Right ventricle myocardium inferior (tissue), 1 donor: ENCODE measurements at places on chromosomes 7 and 10. TPM values are rescaled to one million over a fixed set of nuclear protein-coding genes. Genes with fewer than 3 reads are reported as not detected.

The TMEM196 gene
- not detected for total RNA-seq

The HABP2 gene
- not detected for total RNA-seq

The MALRD1 gene
- total RNA-seq = 1.1 TPM

DNA sequence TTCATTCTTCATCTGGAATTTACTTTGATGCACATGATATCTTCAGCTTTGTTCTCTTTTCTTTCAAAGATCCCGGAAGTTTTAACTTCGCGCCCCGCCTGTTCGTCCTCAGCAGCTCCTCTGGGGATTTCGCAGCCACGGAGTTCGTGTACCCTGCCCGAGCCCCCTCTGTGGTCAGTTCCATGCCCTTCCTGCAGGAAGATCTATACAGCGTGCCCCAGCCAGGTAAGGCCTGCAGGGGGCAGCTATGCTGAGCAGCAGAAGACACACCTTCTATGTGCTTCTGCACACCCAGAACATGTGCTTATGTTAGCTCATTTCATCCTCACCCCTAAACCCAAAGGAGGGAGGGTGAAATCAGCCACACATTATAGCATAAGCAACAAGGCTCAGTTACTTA lies 79.7 kb upstream of the LYZL2 start:
- no peak for DNase-seq

The CLDN15 gene
- total RNA-seq = 2.5 TPM

GRCh38 chr7:50497068-50497642 lies 47.0 kb upstream of the FIGNL1 start:
- DNase-seq = no peak

The IRF5 gene
- total RNA-seq = 3.3 TPM

- DNase-seq = peak; percentile 86
Measured at GRCh38 chr10:102678842-102679289, 34.6 kb downstream of the TRIM8 start.

DNA sequence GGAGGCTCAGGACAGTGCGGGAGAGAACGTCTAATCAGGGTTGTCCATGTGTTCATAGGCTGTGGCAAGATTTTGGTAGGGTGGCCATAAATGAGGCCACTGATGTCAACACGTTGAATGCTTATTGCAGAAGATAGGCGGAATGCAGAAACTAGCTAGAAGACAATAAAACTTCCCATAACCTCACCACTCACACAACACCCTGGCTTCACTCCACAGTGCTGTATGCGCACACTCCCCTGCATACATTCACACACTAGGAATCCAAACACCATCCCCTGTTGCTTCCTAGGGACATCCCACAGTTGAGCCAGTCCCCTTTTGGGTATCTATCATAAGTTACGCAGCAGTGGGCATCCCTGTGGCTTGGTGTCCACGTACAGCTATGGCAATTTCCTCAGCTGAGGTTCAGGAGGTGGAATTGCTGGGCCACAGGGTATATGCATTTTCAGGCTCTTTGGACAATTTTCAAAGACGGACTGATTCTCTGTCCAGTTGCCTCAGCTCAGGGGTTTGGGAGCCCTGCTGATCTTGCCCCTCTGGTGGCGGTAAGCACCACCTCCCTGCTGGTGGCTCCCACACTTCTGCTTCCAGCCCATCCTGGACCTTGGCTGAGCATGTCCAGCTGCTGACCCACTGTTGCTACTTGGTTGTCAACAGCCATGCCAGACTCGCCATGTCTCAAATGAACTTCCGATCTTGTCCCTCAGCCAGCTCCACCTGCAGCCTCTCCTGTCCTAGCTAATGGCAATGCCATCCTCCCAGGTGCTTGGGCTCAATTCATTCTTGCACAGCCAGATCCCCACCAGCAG lies 36.4 kb downstream of the CDH23 start:
- no peak for DNase-seq

DNA sequence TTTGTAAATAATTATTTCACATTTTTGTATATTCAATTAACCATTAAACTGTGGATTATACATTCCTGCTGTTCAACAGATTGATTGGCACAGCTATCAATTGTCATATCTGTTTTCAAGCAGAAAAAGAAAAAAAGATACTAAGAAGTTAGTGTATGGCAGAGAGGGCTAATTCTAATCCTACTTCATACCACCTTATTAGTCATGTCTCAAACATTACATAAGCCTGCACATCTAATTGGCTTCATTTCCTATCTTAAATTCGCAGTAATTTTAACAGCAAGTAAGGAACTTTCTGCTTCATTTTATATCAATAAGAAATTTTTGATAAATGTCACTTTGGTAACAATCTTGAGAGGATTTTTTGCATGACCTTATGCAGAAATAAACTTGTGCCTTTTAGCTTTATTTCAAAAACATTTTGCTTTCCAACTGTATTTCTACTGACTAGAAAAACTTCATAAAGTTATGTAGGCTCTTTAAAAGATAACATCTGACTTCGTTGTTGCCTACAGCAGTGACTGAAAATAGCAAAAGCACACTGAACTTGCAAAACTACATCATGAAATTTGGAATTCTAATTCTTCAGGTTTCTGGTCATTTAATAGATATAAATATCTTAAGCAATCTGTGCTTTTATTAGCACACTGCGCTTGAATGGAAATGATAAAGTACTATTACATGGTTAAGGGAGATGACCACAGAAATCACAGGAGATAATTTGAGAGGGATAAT lies 111.5 kb downstream of the SEMA3C start:
- no peak for DNase-seq

GRCh38 chr7:132456418-132456817 lies 119.9 kb downstream of the PLXNA4 start:
- DNase-seq = no peak

DNA sequence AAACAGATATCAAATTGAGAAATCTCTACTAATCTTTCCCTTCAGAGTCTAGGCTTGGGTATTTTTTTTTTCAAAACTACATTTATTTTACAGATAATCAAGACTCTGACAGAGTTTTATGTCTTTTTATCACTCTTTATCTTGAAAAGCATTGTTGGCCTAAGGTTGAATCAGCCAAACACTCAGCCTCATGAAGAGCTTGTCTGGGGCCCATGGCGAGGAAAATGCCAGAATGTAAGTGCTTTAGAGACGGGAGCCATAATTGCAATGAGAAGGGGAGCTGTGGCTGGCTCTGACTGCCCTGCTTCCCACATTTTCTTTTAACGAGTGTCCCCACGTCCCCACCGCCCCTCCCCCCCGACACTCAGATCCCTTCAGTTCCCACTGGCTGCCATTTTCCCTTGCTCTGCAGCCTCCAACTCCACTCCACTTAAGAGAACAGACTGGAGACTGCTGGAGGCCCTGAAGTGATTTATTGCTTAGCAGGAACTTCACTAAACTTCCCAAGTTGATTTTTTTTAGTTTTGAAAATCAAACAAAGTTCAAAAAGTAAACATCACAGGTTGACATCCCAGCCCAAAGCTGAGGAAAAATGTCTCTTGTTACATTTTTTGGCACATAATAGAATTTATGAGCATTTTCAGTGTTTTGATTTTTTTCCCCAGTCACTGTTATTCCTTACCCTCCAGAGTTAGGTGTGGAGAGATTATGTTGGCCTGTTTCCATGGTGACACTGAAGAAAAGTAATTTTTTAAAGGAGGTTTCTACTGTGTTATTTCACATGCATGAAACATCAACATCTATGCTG lies 637.5 kb upstream of the GALNT17 start:
- no peak for DNase-seq

- DNase-seq = no peak
Measured at GRCh38 chr7:98753989-98754479, 115.8 kb downstream of the TMEM130 start.

The CHCHD1 gene
- 30.8 TPM for total RNA-seq

The TMEM139 gene
- 14.8 TPM for total RNA-seq

The AQP1 gene
- total RNA-seq = 284 TPM

- DNase-seq = no peak
Measured at GRCh38 chr7:108629651-108630400, 60.2 kb downstream of the DNAJB9 start.

The LIPF gene
- not detected for total RNA-seq

DNA sequence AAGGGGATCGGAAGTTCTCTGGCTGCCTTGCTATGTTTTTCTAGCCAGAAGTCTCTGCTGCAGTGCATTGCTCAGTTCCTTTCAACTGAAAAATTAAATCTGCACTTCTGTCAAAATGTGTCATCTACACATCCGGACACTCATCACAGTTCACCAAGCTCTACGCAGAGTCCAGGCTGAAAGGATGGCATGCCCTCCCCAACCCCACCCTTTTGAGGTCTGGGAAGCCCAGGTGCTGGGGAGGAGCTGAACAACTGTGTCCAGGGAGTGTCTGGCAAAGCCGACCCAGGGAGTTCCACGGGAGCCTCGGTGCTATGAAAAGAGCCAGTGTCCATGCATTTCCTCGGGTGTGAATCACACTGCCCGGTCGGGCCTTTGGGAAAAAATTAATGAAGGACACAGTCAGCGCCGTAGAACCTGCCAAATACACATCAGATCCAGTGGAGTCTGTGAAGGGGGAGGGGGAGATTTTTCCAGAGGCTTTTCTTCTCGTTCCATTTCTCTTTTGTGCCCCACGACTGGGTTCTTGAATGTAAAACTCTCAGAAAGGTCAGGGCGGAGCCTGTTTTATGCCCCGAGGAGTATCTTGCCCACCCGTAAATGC lies 757 bp upstream of the PALS2 start:
- DNase-seq = peak; percentile 61

GRCh38 chr7:1812509-1813393 lies 142.7 kb downstream of the ELFN1 start:
- no peak for DNase-seq

- DNase-seq = peak; percentile 92
Measured at GRCh38 chr10:42866115-42866995, 83.8 kb downstream of the BMS1 start.

- no peak for DNase-seq
Measured at GRCh38 chr10:100282907-100283306, 3.6 kb downstream of the BLOC1S2 start.

The ZNF92 gene
- total RNA-seq = 3.2 TPM

DNA sequence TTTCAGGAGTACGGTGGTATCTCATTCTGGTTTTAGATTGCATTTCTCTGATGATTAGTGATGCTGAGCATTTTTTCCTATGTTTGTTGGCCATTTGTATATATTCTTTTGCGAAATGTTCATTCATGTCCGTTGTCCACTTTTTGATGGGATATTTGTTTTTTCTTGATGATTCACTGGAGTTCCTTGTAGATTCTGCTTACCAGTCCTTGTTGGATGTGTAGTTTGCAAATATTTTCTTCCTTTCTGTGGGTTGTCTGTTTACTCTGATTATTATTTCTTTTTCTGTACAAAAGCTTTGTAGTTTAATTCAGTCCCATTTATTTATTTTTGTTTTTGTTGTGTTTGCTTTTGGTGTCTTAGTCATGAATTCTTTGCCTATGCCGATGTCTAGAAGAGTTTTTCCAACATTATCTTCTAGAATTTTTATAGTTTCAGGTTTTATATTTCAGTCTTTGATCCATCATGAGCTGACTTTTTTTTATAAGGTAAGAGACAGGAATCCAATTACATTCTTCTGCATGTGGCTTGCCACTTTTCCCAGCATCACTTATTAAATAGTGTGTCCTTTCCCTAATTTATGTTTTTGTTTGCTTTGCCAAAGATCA lies 320.5 kb downstream of the MAGI2 start:
- DNase-seq = no peak

DNA sequence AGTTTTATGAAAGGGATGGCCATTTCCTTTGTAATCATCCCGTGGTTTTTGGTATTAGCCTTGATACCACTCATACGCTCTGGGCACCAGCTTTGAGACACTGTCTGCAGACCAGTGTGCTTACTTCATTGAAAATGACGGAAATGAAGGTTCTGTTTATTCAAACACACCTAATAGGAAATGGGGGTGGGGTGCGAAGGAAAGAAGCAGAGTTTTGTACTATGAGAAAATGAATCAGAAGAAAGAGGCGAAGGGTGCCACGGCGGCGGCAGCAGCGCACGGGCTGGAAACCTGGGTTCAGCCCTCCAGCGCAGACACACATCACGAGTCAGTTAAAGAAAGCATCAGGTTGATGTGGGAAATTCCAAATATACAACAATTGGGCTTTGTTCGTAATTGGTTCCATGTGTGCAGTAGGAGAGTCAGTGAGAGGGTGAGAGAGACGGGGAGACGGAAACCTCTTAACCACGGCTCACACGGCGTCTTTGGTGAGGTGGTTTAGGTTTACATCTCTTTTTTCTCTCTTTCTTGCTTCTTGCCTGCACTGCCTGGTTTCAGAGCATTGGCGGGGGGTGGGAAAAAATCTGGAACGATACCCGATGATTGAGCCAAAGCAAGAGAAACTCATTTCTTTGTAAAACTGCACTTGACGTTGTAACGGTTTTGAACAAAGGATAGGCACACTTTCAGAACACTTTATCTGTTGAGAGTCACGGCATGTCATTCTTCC lies 321.2 kb downstream of the FRMD4A start:
- no peak for DNase-seq

- no peak for DNase-seq
Measured at GRCh38 chr10:50928190-50928552, 42.7 kb upstream of the A1CF start.

DNA sequence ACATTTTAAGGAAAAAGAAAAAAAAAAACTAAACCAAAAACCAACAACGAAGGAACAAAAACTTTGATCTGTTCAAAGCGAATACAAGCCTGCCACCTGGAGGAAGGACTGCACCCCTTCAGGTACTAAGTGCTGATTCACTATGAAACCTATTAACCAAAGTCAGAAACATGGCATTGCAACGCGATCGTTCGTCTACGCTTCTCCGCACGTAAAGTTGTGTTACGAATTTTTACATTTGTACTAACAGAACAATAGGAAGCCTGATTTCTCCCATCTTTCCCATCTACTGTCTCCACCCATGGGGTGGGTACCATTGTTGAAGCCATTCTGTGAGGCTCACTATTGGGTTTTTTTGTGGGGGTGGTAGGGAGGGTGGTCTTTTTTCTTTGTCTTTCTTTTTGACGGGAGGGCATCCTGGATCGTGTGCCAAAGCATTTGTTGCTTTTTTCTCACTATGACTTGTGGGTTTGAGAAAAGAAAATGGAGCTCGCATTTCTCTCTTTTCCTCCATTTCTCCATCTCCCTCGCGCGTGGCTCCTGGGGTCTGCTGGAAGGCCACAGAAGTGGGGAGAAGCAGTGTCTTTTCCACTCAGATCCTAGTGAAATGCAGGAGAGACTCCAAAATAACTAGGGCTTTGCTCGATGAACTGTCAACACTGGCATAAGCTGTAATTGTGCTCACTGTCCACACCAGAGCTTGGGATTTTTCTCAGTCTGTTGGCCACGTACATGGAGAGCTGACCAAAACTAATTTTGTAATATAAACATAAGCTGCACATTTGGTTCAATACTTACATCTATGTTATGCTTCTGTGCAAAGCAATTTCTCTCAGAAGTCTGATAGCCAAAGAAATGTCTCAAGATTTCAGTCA lies 100.9 kb upstream of the YAE1 start:
- DNase-seq = no peak

DNA sequence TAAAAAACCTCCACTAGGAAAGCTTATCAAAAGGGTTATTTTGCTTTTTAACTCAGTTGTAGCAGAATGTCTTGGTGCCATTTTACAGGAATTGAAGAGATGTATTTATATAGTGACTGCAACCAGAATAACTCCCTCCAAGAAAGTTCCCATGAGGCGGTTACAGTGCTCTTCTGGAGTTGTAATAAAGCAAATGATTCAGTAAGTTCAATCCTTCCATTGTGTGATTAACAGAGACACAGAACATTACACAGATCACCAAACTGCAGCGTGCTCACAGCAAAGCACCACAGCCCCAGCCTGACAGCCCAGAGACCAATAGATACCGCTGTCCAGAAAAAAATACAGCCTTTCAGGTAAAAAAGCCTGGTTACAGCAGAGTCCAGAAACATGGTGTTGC lies 21.9 kb upstream of the CABCOCO1 start:
- DNase-seq = no peak
